ENCODE measurements at places on chromosomes 11 and 22.

DNA sequence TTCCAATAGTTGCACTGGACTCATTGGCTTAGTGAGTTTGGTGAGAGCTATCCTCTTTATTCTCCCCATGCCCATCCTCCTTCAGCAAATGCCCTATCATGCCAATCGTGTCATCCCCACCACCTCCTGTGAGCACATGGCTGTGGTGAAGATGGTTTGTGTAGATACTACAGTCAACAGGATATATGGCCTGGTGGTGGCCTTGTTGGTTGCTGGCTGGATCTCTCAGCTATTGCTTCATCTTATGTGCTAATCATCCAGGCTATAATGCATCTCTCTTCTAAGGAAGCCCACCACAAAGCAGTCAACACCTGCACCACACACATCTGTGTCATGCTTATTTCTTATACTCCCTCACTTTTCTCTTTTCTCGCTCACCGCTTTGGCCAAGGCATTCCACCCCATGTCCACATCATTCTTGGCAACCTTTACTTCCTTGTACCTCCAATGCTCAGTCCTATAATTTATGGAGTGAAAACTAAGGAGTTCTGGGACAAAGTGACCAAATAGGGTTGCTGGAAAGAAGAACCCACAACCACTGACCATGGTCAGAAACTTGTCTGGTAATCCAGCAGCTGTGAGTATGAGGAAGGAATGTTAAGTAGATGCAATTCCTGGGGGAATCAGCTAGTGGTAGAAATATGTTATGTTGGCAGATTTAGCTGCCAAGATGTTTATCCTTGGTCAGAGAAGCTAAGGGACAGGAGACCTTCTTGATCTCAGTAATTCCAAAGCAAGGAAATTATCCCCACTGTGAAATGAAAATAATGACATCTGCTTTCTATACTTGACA is 16.3 kb upstream of the OR56B1 start:
- no peak for DNase-seq

GRCh38 chr11:130580891-130581492 is 132.5 kb downstream of the ADAMTS15 start:
- no peak for DNase-seq

DNA sequence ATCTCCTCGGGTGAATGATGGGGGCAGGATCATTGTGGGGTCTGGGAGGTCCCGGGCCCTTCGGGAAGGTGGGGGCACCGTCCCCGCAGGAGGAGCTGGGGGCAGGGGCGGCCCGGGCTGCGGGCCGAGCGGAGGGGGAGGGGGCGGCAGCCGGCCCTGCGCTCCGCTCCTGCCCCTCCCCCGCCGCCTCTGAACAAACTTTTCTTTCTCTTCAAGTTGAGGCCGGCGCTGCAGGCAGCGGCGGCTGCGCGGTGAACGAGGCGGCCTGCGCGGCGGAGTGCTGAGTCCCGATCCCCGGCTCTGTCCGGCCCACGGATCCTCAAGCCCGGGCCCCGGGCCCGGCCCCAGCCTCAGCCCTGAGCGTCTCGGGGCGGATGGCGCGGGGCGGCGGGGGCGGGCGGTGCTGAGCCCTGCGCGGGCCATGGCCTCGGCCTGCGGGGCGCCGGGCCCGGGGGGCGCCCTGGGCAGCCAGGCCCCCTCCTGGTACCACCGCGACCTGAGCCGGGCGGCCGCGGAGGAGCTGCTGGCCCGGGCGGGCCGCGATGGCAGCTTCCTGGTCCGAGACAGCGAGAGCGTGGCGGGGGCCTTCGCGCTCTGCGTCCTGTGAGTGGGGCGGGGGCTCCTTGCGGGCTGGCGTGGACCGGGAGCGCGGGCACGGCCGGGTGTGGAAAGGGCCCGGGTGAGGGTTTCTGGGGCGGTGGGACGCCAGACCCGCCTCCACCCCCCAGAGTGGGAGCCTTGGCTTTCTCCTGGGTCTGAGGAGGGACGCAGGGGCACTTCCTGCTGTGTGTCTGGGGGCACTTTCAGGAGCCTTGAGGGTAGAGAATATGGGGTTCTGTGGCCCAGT is at the start of gene INPPL1:
Gene INPPL1 (plus strand): TSS at position 204 of the 847 bp plus-strand sequence. CDS start 218 bp downstream, at position 422.
- peak; percentile 37 for DNase-seq

- no peak for DNase-seq
Observed at GRCh38 chr22:24516301-24516737, 21.2 kb downstream of the UPB1 start.

Measured in stimulated activated CD4-positive, alpha-beta T cell treated with anti-CD3 and anti-CD28 coated beads, Interleukin-1b, Interleukin-23, amount 100 ng/mL, for 1 hour (primary cell).